ENCODE measurements at places on chromosomes 16 and 17.

GRCh38 chr17:10815319-10815718, 11.4 kb upstream of the TMEM238L start:
- no peak for DNase-seq

- DNase-seq = no peak
Measured at GRCh38 chr16:89062389-89063345, 31.0 kb upstream of the ACSF3 start.

DNA sequence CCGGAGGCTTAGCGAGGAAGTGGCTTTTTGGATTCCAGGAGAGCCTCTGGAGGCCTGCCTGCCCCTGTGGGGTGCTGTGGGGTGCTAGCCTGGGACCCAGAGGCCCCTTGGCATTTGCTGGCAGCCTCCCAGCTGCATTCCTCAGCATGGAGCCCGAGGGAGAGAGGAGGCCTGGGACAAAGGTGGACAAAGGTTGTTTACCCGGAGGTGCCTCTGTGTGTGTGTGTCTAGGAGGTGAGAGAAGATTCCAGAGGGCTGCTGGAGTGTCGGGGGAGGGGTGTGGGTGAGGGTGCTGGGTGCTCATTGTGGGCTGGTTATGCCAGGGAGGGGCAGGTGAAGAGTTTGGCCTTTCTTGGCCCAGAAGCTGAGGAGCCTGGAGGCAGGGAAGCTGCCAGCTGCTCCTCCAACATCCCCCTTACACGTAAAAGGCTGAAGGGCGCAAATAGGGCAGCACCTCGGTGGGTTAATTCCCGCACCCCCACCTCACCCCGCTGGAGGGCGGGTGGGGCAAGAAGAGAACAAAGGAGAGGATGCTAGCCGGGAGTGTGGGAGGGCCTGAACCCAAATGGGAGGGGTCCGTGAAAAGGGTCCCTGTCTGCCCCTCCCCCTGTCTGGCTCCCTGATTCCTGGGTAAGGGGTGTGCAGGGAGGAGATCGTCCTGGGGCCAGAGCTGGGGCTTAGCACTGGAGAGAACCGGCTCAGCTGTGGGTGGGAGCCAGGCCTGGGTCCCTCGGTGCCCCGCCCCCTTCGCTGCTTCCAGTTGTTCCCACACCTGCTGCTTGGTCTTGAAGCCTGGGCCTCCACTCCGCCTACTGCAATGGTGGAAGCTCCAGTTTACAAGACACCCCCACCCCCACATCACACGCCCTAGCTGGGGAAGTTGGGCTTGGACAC, 9.9 kb downstream of the HEXIM2 start:
- DNase-seq = no peak

DNA sequence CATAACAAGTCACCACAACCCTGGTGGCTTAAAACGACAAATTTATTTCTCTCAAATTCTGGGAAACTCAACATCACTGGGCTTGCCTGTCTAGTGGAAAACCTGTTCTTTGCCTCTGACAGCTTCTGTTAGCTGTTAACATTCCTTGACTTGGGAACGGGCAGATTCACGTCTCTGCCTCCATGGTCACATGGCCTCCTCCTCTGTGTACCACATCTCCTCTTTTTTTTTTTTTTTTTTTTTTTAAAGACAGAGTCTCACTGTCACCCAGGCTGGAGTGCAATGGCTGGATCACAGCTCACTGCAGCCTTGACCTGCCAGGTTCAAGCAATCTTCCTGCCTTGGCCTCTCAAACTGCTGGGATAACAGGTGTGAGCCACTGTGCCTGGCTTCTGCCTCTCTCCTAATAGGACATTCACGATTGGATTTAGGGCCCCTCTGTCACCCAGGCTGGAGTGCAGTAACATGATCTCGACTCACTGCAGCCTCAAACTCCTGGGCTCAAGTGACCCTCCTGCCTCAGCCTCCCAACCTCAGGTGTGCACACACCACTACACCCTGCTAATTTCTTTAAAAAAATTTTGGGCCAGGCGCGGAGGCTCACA, 11.7 kb upstream of the LLGL1 start:
- no peak for DNase-seq

GRCh38 chr17:29124925-29125273, 55.3 kb downstream of the MYO18A start:
- no peak for DNase-seq

Data from Jurkat, Clone E6-1 (cell line).